Skin of body (tissue), 3 donors: ENCODE measurements at places on chromosomes 1 and 21.
A peak's percentile ranks its signal among the peaks of the same experiment; 100 is the strongest.

DNA sequence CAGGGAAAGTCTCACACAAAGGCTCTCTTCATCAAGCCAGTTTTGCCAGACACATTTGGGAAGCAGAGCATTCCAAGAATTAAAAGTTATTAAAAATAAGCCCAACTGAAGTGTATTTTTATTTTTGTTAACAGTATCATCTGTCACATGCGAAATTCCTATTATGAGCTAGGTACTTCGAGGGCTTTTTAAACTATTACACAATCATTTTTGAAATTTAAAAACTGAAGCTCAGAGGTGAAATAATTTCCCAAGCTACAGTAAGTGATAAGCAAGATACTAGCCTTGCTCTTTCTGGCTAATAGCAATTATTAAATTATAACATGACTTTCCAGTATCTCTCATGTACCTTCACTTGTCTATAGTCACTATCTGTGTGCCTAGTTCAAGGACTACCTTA, 12.0 kb upstream of the NRAS start:
- DNase-seq: no peak

- no peak for DNase-seq
Measured at GRCh38 chr1:115594600-115594999, 47.2 kb upstream of the VANGL1 start.

DNA sequence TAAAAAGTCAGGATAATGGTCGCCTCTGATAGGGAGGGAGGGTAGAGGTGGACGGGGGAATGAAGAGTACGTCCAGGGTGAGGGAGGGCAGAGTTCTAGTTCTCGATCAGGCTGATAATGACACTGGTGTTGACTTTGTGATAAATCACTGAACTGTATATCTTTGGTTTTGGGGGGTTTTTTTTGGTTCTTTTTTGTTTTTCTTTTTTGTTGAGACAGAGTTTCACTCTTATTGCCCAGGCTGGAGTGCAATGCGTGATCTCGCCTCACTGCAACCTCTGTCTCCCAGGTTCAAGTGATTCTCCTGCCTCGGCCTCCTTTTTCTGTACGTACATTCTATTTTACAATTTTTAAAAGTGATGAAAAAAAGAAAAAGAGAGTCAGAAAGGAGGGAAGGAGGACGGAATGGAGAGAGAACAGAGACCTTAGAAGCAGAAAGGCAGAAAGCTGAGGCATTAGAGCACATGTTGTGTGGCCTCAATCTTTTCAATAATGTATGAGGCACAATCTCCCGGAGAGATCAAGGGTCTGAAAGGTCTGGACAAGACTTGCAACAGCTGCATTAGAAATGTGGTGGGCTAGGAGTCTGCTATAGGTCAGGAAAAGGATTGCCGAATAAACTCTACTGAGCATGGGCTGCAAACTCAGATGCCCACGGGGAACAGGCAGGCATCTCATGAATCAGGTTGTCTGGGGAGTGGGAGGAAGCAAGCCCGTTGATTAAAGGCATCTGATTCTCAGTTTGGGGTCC, 174.8 kb downstream of the TOMM20 start:
- DNase-seq: no peak

- no peak for DNase-seq
Measured at GRCh38 chr1:191460234-191460633, 698.0 kb upstream of the RGS18 start.

GRCh38 chr1:25257196-25257595, 9.9 kb upstream of the RSRP1 start:
- DNase-seq: no peak

GRCh38 chr1:10934150-10934818, 78.2 kb upstream of the TARDBP start:
- peak; percentile 34 for DNase-seq

GRCh38 chr1:203188686-203189232, 2.3 kb upstream of the CHI3L1 start:
- DNase-seq: no peak

GRCh38 chr21:33643658-33644311, 1.5 kb downstream of the ITSN1 start:
- no peak for DNase-seq

- DNase-seq: no peak
Measured at GRCh38 chr21:31426235-31426797, 82.3 kb upstream of the TIAM1 start.

- no peak for DNase-seq
Measured at GRCh38 chr1:216832192-216832591, 109.0 kb upstream of the ESRRG start.

DNA sequence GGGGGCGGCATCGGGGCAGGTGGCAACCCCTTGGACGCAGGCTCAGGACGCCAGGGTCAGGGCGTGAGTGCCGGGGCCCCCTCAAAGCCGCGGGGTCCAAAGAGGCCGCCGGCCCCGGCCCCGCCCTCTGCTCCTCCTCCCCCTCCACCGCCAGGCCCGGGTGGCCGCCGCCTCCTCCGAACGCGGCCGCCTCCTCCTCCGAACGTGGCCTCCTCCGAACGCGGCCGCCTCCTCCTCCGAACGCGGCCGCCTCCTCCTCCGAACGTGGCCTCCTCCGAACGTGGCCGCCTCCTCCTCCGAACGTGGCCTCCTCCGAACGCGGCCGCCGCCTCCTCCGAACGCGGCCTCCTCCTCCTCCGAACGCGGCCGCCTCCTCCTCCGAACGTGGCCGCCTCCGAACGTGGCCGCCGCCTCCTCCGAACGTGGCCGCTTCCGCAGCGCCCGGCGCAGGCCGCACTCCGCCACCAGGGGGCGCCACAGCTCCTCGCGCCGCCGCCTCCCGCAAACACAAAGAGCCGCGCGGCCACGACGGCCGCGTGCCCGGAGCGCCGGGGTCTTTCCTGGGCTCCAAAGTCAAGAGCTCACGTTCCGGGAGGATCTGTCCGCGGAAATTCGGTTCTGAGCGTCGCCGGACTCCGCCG, 19.3 kb upstream of the SAMD11 start:
- peak; percentile 69 for DNase-seq

DNA sequence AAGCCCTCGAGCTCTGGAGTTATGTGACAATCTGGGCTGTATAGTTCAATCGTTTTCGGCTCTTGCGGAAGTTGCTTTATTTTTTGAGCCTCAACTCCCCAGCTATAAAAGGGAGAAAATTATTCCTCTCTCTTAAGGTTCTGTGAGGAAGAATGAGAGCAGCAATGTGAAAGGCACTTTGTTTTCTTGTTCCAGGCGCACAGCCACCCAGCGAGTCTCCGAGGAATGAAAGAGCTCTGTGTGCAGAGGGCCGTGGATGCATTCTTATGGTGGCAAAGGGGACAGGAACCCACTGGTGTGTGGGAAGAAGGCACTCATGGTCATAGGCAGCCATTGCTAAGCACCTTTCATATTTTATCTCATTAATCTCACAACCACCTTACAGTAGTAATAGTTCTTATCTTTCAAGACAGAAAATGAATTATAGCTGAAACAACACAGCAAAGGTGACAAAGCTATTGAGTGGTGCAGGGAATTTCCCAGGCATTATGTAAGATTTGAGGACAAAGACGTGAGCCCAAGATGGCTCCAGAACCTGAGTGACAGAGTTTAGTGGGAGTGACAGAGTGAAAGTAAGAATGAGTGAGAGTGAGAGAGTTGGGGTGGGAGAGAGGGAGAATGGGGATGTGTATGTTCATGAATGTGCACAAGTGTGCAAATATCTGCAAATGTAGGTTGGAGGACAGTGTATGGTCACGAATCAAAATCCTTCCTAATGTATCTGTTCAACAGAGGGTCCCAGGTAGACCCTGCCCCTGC, 9.4 kb downstream of the CYP2J2 start:
- no peak for DNase-seq

GRCh38 chr1:41913014-41913413, 5.7 kb downstream of the HIVEP3 start:
- no peak for DNase-seq

GRCh38 chr1:197775282-197776262, at the start of gene DENND1B:
TSS of gene DENND1B (minus strand) at chr1:197775480. CDS start at chr1:197775155, 325 bp downstream.
- no peak for DNase-seq

DNA sequence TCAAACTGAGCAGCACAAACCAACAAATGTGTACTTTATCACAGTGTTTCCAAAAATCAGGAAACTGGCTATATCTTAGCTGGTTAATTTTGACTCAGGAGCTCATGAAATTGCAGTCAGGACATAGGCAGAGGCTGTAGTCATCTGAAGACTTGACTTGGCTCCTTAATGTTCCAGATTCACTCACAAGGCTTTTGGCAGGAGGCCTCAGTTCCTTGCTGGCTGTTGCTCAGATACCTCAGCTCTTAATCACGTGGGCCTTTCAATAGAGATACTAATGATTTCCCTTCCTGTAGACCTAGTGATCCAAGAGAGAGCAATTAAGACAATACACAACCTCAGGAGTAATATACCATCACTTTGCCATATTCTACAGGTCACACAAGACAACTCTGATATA, 537.7 kb downstream of the BRINP3 start:
- no peak for DNase-seq

DNA sequence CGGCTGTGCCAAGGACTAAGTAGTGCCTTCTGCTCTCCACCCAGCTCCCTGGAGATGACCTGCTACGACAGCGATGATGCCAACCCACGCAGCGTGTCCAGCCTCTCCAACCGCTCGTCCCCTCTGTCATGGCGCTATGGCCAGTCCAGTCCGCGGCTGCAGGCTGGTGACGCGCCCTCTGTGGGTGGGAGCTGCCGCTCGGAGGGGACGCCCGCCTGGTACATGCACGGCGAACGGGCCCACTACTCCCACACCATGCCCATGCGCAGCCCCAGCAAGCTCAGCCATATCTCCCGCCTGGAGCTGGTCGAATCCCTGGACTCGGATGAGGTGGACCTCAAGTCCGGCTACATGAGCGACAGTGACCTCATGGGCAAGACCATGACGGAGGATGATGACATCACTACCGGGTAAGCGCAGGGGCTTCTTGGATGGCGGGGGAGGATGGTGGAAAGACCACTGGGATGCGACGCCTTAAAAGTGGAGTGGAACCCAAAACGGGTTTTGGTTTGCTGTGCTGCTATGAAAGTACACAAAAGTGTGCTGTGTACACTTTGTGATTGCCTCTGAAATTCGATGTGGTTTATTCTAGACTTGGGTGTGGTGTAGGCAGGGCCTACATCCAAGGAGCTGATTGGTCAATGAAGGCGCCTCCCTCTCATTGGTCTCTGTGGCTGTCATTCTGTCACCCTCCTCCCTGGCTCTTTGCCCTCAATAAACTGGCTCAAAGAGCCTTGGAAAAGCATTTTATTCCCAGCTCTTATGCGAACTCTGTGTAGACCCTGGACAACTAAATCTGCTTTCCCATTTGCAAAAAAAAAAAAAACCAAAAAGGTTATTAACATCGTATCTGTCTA, 110.4 kb upstream of the IPO9 start:
- DNase-seq: no peak

DNA sequence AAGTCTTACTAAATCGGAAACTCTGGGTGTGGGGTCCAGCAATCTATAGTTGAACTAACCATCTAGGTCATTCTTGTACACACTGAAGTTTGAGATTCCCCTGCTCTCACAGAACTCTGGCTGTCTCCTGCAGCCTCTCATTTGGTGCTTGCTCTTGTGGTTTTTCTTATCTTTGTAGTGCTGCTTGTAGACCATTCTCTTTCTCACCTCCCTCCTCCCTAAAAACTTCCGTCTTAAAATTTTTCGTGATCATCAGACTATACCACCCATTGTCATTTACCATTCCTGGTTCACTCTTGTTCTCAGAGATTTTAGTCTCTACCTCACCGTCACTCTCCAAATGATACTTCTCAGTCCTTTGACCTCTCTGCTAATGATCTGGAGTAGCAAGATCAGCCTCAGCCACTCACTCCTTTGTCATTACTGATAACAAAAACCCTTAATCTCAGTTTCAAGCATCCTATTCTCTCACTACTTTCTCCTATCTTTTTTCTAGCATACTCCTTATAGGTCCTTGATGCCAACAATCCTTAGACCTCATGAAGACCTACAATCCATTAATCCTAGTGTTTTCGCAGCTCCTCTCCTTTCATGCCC, 13.0 kb upstream of the EPHX4 start:
- DNase-seq: no peak

DNA sequence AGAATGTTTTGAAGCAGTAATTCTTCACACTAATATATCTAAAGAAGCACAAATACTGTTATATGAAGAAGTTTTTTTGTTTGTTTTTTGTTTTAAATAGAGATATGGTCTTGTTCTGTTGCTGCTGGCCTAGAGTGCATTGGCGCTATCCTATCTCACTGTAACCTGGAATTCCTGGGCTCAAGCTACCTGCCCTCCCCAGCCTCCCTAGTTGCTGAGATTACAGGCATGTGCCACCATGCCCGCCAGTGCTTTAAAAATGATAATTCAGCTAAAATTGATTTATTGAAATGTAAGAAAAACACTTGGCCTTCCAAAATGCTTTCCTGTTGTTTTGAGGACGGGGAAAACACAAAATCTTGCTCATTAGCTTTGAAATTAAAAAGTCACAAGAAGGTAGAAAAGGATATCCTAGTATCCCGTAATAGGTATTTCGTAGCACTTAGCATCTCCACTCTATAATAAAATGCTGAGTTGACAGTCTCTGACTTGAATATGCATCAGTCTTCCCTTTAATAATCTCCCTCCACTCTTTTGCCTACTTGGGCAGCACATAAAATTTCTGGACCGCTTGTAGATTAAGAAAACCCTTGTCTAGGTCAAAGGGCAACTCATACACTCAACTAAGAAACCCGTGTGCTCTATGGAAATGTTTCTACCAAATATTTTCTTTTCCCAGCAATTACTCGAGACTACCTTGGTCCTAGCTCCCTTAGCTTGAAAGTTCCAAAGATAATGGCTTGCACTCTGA, 1.3 kb downstream of the SCYL3 start:
- no peak for DNase-seq

DNA sequence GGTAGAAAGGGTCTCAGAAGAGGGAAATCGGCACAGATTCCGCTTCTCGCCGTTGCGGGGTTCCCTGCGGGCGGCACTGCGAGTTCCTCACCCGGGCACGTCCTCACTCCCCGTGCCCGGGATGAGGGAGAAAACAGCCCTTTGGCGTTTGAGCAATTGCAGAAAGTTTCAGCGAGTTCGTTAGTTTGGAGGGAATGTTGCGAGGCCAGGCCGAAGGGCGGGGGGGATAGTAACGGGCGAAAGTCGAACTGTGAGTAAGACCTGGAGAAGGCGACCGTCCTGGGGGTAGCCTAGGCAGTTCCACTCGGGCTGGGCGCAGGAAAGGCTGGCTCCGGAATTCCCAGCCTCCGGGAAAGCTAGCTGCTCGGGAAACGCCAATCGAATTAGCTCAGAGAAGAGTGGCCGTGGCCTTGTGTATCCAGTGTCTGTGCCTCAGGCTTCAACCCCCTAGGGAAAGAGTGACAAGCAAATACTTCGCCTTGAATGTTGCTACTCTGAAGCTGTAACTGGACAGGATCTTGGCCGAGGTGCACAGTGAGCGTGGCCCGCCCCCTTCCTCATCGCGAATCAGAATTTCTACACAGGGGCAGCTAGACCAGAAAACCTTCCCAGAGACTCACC, 787 bp downstream of the PTGFR start:
- peak; percentile 44 for DNase-seq

DNA sequence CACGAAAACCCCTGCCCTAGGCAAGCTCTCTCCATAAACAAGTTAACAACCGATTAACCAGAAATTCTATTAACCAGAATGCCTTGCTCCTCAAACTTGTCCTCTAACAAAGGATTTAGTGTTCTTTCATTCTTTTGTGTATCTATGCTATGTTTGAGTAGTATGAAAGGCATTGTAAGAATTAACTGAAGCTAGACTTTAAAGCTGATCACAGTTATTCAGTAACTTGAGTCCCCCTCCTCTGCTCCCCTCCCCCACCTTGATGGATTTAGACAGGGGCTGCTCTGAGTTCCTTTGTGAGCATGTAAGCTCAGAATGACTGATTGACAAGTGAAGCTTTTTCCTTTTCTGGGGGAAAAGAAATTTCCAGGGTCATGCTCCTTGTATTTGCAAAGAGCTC, 257.6 kb downstream of the TTLL7 start:
- no peak for DNase-seq
